Naive B cell (primary cell): ENCODE measurements at places on chromosomes 6 and 20.

GRCh38 chr20:10495173-10495572 is 60.1 kb downstream of the SLX4IP start:
- DNase-seq = no peak

DNA sequence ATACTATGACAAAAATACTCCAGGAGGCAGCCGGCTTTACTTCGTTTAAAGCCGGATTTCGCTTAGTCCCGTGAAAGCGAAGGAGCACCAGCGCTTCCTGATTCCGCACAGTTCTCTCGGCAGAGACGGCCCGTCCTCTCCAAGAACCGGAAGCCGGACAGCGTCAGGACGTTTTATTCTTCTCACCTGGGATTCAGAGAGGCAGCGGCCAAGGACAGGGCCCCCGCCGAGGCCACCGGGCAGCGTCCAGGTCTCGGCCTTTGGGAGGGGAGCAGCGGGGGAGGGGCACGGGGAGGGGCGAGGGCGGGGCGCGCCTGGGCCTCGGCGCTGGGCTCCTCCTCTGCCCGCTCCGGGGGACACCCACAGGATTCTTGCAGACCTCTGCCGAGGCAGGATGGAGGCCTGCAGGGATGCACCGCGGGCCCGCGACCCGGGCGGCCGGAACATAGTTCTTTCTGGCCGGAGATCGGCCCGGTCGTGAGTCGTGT is 2.8 kb upstream of the DIDO1 start:
- peak; percentile 43 for DNase-seq

GRCh38 chr6:7905416-7905815 is 5.2 kb downstream of the TXNDC5 start:
- no peak for DNase-seq

GRCh38 chr6:147497472-147497871 is 11.0 kb upstream of the SAMD5 start:
- no peak for DNase-seq

GRCh38 chr6:127404594-127405178 is 54.5 kb downstream of the KIAA0408 start:
- no peak for DNase-seq

- no peak for DNase-seq
These were observed 9.7 kb downstream of the HECA start for GRCh38 chr6:139144490-139145085.

DNA sequence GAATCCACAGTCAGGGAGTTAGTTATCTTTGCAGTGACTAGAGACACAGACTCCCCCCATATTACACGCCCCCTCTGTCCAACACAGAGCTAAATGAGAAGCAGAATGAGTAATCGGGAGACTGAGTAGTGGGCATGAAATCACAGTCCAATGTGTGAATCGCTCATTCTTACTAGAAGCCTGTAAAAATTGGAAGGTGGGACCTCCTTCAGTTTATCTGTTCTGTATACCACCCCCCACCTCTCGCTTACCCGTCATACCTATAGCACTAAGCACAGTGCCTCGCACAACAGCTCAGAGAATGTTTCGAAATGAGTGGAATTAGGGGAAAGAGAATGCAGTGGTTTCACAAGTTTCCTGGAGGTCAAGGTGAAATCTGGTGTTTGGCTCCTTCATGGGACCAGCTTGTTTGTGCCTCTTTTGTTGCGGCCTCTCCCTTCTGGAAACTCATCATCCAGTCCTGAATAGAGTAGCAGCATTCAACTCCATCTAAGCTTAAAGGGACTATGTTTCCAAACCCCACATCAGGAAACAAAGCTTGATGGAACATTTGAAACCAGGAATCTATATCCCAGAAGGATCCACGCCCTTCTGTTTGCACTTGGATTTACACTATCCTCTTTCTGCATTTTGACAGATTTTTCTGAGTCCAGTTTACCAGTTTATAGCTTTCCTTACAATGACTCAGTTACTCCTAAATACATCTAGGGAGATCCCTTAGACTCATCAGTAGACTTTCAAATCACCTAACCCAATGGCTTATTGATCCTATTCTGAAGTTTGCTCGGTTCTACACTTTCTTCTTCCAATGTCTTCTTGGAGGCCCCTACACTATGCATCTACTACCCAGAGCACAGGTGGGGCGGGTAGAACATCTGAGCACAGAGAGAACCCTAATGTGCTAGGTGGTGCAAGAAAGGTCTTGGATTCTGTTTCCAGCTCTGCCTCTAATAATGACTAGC is 59.2 kb upstream of the PIM1 start:
- no peak for DNase-seq

DNA sequence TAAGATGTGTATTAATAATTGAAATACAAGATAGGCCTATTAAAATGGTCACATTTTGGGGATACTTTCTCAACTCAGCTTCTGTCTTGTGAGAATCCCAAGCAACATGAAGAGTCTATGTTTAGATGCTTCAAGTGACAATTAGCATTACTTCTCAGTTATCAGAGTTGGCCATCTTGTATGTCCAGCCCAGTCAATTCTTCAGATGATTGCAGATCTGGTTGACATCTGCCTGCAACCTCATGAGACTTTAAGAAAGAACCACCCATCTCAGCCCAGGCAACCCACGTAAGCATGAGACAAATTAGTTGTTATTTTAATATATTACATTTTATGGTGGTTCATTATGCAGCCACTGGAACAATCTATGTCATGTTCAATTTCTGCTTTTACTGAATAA is 256.5 kb downstream of the TENT5A start:
- DNase-seq = no peak

DNA sequence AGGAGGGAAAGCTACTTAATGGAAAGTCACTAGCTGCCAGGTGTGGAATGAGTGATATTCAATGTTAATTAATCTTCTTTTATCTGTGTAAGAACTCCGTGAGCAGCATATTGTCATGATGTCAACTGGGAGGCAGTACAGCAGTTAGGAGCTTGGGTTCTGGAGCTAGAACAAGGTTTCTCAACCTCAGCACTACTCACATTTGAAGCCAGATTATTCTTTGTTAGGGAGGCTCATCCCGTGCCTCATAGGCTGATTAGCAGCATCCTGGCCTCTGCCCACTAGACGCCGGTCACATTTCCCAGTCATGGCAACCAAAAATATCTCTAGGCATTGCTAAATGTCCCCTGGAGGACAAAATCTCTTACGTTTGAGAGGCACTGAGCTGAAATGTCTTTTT is 41.2 kb downstream of the BCAS1 start:
- DNase-seq = no peak

GRCh38 chr20:8693709-8694108 is 375.2 kb upstream of the PLCB4 start:
- DNase-seq = no peak

DNA sequence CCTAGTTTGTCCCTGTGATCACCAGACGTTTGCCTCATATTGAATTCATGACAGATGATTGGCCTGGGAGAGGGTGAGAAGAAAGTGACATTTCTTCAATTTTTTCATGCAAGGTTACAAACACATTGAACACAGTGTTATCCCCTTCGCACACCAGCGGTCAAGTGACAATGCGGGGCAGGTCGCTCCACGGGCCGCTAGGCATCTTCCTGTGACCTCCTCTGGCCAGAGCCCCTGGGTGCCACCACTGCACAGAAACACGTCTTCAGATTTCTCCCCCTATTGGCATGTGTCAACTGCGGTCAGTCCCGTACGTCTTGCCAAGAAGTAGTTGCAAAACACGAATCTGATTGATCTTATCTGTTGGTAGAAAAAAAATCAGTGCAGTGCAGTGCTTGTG is 97.1 kb downstream of the PXDC1 start:
- DNase-seq = no peak

DNA sequence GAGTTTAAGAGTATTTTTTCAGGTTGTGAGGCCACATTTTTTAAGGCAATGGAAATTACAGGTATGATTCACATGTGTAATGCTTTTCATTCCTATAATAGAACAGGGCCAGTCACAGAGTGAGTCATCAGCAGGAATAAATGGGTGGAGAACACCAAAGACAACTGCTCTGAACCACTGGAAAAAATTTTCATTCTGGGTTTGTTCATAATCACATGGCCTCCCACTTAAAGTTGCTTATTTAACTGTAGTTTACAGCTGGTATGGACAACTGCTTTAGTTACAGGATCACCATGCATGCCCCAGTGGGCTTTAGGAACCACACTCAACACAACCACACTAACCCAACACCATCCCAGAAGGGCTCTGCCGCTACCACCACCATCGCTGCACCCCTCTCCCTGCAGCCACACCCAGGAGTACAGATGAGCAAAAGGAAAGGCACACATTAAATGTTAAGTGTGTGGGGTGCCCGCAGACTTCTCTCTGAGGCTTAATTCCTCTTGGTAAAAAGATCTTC is 107.0 kb upstream of the DST start:
- no peak for DNase-seq
